Stimulated activated CD8-positive, alpha-beta memory T cell treated with anti-CD3 and anti-CD28 coated beads, Interleukin-7, amount 100 ng/mL, for 48 hours (primary cell): ENCODE measurements at places on chromosomes 6 and 20.

- DNase-seq = no peak
Observed at GRCh38 chr20:47857569-47858464, 72.5 kb upstream of the SULF2 start.

DNA sequence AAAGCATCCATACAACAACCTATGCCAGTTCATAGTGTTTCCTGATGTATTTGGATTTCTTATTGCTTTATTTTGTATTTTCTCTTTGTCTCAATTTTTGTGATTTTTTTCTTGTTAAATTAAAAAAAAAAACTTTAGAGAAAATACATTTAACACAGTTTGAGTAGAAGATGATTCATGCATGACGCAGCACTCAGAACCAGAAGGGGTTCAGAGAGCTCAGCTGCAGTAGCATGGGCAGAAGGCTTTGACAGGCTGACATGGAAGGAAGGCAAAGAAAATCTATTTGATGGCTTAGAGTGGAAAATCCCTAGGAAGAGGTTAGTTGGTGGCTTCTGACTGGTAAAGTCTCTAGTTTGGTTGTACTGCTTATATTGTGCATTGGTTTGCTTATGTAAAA, 207.2 kb upstream of the STXBP5 start:
- DNase-seq = no peak

- no peak for DNase-seq
Observed at GRCh38 chr6:151379933-151380847, 11.2 kb downstream of the ZBTB2 start.

DNA sequence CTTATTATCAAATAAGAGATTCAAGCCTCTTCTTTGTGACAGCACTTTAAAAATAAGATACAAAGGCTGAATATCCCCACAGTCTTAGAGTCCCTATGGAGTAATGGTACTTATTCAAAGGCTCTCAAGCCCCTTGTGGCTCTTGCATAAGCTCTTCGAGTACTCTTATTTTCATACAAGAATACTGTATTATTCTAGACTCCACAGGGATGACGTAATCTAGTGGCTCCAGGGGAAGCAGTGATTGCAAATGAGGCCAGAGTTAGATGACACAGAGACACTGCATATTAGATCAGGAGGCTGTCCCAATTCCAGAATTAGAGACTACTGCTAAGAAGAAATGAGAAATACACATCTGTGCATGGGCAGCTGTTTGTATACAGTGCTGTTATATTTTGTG, 1195.9 kb upstream of the MAP3K7 start:
- DNase-seq = no peak

- DNase-seq = no peak
Observed at GRCh38 chr6:53831081-53831869, 36.5 kb downstream of the LRRC1 start.

GRCh38 chr6:150366118-150366778, 2.6 kb upstream of the IYD start:
- no peak for DNase-seq

GRCh38 chr20:47136782-47137181, 219.7 kb downstream of the ZMYND8 start:
- DNase-seq = no peak

DNA sequence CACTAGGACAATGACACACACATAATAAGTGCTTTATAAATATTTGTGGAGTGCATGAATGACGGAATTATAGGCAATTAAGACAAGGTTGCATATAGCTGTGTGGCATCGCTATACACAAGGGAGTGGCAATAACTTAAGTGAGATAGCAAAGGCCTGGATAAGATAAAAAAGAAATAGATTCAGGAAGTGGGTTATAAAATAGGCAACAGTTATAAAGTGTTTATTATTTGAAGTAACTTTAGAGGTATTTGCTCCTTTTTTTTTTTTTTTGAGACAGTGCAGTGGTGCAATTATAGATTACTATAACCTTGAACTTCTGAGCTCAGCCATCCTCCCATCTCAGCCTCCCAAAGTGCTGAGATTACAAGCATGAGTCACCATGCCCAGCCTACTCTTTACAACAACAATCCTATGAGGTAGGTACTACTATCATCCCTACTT, 75.9 kb upstream of the LOC128125822 start:
- DNase-seq = no peak

GRCh38 chr6:47042275-47042791, at the start of gene ADGRF1:
TSS of gene ADGRF1 (minus strand) at chr6:47042332. CDS start at chr6:47029061, 13,271 bp downstream.
- DNase-seq = no peak

GRCh38 chr6:46137387-46137786, 7.6 kb downstream of the ENPP4 start:
- DNase-seq = no peak

GRCh38 chr6:42280966-42281533, 63.4 kb upstream of the MRPS10 start:
- no peak for DNase-seq

- no peak for DNase-seq
Observed at GRCh38 chr20:36541768-36542488, 609 bp downstream of the MYL9 start.

DNA sequence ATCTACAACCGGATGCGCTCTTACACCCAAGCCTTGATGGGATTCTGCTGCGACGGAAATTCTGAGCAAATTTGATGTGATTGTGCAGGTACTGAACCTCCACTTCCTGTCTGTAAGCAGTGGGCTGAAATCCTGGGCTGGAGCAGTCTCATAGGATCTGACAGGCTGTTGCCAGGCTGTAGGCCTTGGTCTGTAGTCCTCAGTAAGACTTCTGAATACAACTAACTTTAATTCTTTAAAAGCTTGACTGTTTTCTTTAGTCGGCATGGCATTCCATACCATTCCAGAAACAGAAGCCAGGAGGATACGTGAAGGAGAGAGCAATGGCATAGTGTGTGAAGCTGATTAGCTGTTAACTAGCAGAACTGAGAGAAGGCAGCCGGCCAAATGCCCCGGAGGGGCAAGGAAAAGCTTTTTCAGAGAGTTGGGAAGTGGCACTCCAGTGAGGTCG, 68.3 kb downstream of the ADTRP start:
- DNase-seq = peak; percentile 50

- no peak for DNase-seq
Observed at GRCh38 chr6:132728616-132729015, 14.8 kb upstream of the VNN1 start.

DNA sequence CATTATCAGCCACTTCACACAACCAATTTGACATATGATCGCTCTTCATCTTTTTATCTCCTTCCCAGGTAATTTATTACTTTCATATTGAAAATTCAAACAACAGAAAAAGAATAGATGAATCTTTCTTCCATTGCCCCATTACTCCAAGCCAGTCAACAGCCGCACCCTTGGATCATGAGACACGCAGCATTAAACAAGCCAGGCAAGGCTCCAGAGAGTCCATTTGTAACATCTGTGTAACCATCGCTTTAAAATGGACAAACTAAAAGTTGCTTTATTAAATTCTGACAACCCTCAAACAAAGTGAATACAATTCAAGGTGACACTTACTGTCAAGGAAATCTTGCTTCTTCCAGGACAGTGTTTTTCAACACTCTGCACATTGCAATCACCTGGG, 200.3 kb downstream of the EPM2A start:
- DNase-seq = no peak

GRCh38 chr6:136501514-136501913, 48.7 kb downstream of the MAP7 start:
- DNase-seq = no peak

DNA sequence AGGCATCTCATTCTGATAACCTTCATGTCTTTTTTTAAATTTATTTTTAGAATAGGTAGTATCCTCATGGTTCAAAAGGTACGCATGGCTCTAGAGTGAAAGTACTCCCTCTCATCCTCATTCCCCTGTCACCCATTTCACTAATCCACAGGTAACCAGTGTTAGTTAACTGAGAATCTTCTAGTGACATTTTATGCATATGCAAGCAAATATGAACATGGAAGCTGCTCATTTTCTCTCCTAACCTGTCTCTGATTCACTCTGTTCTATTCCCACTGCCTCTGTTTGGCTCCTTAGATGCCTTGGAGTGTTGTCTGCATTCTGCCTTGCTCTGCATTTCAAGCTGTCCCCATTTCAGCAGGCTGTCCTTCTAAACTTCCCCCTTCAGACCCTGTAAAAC, 4.5 kb downstream of the NCOA7 start:
- no peak for DNase-seq

DNA sequence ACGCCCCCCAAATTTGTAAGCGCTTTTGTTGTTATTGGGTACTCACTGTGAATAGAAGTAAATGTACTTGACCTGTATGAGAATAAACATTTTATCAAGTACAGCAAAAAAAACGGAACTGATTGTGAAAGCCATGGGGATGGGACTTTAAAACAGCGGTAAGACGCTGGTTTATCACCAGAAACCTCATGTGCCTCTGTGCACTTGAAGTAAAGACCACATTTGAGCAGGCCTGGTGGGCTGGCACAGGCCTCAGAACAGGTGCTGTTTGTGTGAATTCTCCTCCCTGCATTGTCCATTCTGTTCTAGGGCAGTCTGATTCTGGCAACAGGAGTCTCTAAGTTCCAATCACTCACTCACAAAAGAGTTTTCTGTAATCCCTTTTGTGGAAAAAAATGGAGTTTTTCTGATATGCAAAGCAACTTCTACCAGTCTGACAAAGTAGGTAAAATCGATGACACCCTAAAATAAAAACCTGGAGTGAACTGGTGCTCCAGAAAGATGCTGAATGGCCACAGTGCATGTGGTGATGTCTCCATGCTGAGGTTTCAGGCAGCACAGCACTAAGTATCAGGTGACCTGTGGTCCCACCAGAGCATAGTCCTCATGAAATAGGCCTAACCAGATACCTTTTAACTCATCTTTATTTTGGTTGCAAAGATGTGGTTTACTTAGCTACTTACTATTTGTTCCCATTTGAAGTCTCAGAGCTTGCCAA, 53.9 kb downstream of the STX7 start:
- DNase-seq = no peak

DNA sequence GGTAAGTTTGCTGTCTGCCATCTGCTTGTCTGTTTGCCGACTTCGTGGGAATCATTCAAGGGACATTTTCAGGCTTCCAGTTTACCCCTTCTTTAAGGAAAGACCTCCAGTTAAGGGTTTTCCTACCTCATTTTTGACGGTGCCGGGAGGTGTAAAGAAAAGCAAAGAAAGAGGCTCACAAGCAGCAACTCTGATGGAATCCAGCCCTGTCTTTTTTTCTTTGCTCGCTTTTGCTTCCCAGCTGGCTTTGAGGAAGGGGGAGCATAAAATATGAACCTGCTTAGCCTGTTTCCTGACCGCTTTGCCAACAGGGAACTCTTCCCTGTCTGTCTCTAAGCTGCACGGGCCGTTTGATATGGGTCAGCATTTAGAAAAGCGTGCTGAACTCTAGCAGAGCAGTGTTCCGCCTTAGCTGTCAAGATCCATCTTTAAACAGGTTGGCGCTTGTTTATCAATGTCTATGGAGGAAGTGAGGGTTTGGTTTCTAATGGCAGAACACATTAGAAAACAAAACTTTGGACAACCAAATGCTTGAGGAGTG, 13.8 kb downstream of the SYTL3 start:
- DNase-seq = no peak

- DNase-seq = no peak
Observed at GRCh38 chr6:22327881-22328280, 31.0 kb upstream of the PRL start.

- DNase-seq = no peak
Observed at GRCh38 chr20:48824830-48825565, 2.8 kb downstream of the PREX1 start.

GRCh38 chr20:33311011-33311410, 28.0 kb downstream of the BPIFB1 start:
- no peak for DNase-seq

DNA sequence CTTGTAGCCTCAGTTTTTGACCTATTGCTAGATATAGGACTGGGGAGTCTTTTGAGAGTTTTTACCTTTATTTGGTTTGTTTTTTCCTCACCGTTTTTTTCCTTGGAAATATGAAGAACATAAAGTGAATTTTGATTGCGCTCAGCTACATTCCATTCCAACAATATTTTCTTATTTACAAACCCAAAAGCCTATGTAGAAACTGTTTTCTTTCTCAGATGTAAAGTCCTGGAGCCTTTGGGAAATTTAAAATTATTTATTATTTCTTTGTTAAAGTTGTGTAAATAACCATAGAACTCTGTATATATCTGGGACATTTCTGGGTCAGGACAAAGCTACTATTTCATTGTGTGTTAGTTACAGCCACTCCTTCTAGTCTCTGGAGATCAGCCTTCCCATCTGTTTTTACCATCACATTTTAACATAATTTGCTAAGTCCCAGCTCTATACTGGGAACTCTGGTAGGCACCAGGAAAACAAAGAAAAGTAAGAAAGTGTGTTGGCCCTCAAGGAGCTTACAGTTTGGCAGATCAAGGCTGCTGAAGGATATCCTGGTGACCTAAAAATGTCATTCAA, 68.8 kb downstream of the JAG1 start:
- DNase-seq = no peak

GRCh38 chr6:19851241-19852089, 14.3 kb downstream of the ID4 start:
- DNase-seq = no peak

DNA sequence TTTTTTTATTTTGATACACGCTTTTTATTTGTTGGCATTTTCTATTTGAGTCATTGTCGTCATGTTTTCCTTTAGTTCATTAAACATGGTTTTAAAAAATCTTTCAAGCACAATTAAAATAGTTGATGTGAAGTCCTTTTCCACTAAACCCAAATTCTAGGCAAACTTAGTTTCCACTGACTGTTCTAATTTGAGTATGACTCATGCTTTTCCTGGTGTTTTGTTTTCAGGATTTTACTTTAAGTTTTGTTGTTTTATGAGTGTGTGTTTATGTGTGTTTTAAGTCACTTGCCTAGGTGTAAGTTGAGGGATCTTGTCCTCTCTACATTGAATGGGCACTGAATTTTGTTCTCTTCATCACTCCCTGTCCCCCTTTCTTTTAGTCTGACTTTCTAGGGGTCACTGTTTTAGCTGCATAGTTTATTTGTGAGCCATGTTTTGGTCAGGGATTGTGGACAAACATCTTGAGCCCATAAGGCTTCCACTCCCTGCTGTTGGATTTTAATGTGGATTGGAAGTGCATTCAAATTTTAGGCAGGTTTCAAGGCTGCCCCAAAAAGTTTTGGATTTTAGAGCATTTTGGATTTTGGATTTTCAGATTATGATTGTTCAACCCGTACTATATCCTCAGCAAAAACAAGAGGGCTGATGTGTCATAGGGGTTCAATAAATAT, 94.8 kb downstream of the CDYL start:
- DNase-seq = no peak

DNA sequence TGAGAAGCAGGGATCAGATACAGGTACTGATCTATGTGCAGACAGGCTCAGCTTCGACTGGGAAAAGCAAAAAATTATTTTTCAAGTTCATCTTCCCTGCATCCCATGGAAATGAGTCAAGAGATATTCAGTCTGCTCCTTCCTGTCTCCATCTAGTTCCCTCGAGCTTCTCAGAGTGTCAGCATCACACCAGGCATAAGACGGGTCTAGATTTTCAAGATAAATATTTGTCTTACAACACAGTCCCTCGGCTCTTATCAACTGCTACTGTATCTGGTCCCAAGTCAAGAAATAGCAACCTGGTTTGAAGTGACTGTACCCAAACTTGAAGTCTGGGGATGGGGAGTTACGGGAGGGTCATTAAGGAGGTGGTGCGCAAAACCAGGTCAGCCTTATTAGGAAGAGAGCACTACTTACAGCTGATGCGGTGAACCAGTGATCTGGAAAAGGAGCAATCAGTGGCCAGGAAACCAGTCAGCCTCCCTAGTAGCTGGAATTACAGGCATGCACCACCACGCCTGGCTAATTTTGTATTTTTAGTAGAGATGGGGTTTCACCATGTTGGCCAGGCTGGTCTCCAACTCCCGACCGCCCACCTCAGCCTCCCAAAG, 29.7 kb downstream of the ZMYND8 start:
- no peak for DNase-seq
